T-cell (primary cell): ENCODE measurements at places on chromosomes 13 and 19.

GRCh38 chr13:27170221-27170515 lies 1.4 kb downstream of the USP12 start:
- no peak for DNase-seq

DNA sequence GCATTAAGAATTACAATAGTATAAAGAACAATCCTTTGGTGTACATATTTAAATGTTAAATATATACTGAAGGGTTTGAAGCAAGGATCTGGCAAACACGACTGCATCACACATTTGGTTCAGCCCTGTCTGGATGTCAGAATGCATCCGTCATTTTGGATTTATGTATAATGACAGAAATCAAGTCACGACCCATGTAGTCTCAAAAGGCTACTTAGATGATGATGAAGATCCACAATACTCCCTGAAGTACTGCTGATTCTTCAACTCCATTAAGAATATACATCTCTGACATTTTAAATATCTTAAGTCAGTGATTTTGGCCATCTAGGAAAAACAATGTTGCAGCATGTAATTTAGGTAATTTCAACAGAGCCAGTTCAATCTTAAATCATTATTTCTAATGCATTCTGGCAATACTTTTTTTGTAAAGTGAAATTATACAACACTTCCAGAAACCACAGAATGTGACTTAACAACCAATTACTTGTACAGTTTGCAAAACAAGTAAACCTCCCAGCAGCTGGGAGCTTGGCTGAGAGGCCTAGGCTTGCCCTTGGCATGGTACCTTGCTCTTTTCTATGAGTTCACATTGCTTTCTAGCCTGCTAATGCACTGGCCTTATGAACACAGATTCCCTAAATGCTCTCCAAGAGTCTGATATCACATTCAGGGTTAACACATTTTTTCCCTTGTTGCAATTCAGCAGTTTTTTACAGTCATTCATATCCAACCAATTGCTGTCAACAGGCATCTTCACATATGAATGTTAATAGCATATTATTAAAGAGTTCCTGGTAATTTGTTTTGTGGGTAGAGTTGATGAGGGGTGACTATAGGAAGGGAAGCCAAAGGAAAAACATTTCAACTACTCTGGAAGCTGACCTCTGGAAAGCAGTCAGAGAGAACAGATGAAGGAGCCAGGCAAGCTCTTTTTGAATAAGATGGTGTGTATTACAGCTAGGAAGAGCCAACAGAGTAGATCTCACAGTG lies 175.2 kb downstream of the ENOX1 start:
- no peak for DNase-seq

- DNase-seq = no peak
Measured at GRCh38 chr13:113421673-113422270, 31.5 kb downstream of the ADPRHL1 start.

- DNase-seq = no peak
Measured at GRCh38 chr13:69720278-69720983, 387.2 kb upstream of the ATXN8OS start.

DNA sequence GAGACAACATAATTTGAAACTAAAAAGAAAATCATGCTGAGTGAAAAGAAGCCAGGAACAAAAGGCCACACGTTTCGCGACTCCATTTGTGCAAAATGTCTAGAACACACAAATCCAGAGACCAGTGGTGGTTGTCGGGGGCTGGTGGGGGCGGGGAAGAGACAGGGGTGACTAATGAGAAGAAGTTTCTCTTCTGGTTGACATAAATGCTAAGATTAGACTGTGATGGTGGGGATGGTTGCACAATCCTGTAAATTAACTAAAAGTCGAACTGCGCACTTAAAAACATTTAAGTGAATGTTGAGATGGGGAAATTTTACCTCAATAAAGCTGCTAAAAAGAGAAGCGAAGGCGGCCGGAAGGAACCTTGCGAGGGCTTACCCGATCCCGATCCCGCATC lies 7.1 kb downstream of the AKAP8 start:
- DNase-seq = no peak
